Activated CD4-positive, alpha-beta memory T cell treated with anti-CD3 and anti-CD28 coated beads for 36 hours (primary cell): ENCODE measurements at places on chromosomes 13 and 19.
A peak's percentile ranks its signal among the peaks of the same experiment; 100 is the strongest.

DNA sequence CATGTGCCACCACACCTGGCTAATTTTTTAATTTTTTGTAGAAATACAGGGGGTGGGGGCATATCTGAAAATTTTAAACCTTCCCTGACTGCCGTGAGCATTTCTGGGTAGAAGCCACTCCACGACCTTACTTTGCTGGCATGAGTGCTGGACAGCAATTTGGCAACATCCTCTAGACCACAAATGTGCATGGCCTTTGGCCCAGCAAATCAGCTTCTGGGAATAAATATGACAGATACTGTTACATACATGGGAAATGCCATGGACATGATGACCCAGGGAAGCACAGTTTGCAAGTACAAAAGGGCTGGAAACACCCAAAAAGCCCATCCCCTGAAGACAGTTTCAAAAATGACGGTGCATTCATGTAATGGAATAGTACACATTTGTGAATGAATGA, 3.2 kb upstream of the PVR start:
- no peak for DNase-seq

- DNase-seq: no peak
Measured at GRCh38 chr19:16777811-16778210, 51.4 kb upstream of the SIN3B start.

DNA sequence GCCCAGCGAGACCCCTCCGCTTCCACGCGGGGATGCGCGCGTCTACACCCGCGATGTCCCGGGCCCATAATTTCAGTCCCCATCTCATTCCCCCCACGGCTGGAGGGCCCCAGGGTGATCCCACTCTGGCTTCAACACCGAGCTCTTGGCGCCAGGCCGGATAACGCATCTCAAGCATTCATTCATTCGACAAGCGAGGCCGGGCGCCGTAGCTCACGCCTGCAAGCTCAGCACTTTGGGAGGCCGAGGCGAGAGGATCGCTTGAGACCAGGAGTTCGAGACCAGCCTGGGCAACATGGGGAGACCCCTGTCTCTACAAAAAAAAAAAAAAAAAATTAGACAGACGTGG, 5.9 kb downstream of the ANGPTL6 start:
- no peak for DNase-seq

GRCh38 chr13:30743319-30744055, 8.1 kb downstream of the ALOX5AP start:
- peak; percentile 26 for DNase-seq

DNA sequence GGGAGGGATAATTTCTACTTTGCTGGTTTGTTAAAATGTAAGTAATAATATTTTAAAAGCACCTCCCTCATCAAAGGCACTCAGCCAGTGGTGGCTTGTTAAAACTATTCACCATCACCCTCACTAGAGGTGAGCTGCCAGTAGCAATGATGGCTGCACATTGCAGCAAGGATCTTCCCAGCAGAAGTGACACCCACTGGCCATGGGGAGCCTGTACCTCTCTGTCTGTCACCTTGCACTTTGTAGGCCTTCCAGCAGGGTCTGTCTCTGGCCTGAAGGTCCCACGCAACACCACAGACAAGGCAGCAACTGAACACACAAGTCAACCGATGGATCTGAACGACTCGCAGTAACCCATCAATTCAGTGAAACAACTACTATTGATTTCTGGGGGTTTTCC, 47.3 kb upstream of the C13orf42 start:
- no peak for DNase-seq

GRCh38 chr19:10690341-10690781, 10.9 kb upstream of the QTRT1 start:
- DNase-seq: no peak
